ENCODE measurements at places on chromosomes 3 and 15. TPM values are rescaled to one million over a fixed set of nuclear protein-coding genes. Genes with fewer than 3 reads are reported as not detected.

DNA sequence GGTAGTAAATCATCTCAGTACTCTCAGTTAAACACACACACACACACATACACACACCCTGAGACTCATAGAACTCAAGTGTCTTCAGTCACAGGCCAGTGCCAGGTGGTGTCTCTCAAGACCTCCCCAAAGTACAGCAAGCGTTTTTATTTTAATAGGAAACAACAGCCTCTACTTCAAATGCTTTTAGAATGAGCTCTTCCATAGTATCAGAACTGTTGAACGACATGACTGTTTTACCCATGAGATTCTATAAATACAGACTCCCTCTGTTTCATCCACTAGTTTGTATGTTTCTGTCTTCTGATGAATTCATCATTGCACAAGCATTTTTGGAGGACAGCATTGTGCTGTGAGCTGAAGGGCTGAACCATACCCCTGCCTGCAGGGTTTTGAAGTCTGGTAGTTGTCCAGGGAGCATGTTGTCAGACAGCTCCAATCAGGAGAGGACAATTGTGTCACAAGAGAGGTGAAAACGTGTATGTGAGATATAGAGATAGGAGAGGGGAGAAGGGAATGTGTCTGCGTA is 201.0 kb upstream of the BCL6 start:
- no peaks in the 10 kb centered on the region for H3K4me1 ChIP-seq
- H3K36me3 ChIP-seq = no peaks in the 10 kb centered on the region
- DNase-seq = no peak
- H3K27ac ChIP-seq = no peak overlapping the region
- H3K27me3 ChIP-seq = no peaks in the 10 kb centered on the region
- H3K4me3 ChIP-seq = no peak overlapping the region

- DNase-seq = no peak
- H3K4me1 ChIP-seq = peaks cover 16% of the 10 kb centered on the region
- H3K4me3 ChIP-seq = no peak overlapping the region
- H3K27me3 ChIP-seq = no peaks in the 10 kb centered on the region
- H3K36me3 ChIP-seq = no peaks in the 10 kb centered on the region
- H3K27ac ChIP-seq = no peak overlapping the region
Measured at GRCh38 chr15:60970246-60971170, 258.6 kb downstream of the RORA start.

Gene ARF4
- 113 TPM for total RNA-seq

Gene GOLGA8J
- total RNA-seq = 0.54 TPM

Gene BCHE
- total RNA-seq = 52.9 TPM

- H3K36me3 ChIP-seq = no peaks in the 10 kb centered on the region
- H3K27me3 ChIP-seq = no peaks in the 10 kb centered on the region
- no peaks in the 10 kb centered on the region for H3K4me1 ChIP-seq
- no peak overlapping the region for H3K4me3 ChIP-seq
- no peak overlapping the region for H3K27ac ChIP-seq
- no peak for DNase-seq
Measured at GRCh38 chr3:171755015-171755589, 55.2 kb downstream of the PLD1 start.

DNA sequence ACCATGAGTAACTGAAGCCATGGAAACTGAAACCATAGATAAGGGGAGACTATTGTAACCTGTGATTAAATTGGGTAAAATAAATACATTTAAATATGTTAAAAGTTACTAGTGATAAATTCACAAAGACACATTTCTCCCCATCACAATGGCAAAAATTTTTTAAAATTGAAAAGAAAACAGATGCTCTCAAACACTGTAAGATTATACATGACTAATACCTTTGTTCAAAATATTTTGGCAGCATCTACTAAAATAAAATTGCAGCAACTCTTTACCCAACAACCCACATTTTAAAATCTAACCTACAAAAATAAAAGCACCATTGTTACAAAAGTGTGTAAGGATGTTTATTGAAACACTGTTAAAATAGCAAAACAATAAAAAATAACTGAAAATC is 93.3 kb downstream of the CLASP2 start:
- H3K4me3 ChIP-seq = no peak overlapping the region
- no peak for DNase-seq
- H3K27me3 ChIP-seq = no peaks in the 10 kb centered on the region
- peaks cover 5% of the 10 kb centered on the region for H3K36me3 ChIP-seq
- H3K4me1 ChIP-seq = no peaks in the 10 kb centered on the region

DNA sequence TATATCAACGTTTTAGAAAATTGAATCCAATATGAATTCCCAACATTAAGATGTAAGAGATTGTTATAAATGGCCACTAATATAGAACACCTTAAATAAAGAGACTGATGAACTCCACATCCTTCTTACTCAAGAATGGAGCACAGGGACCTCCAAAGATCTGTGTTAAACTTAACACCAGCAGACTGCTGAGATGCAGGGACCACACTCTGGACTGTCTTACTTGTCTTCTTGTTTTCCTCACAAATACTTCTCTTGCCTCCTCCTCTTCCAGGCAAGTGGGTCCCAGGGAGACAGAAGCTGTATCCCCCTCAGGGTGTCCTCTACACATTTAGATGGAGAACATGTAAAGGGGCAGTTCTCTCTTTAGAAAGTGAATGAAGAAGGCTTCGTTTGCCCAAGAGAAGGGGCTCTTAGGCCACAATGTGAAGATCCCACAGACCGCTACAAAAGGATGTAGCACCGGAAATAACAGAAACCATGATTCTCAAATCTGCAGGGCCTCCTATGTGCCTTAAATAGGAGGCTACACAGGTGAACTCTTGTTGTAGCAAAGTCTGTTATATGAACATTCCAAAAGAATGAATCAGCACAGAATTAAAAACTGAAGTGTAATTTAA is 52.2 kb downstream of the SATB1 start:
- no peak overlapping the region for H3K27ac ChIP-seq
- no peak for DNase-seq
- no peaks in the 10 kb centered on the region for H3K27me3 ChIP-seq
- H3K4me1 ChIP-seq = no peaks in the 10 kb centered on the region
- no peak overlapping the region for H3K4me3 ChIP-seq

DNA sequence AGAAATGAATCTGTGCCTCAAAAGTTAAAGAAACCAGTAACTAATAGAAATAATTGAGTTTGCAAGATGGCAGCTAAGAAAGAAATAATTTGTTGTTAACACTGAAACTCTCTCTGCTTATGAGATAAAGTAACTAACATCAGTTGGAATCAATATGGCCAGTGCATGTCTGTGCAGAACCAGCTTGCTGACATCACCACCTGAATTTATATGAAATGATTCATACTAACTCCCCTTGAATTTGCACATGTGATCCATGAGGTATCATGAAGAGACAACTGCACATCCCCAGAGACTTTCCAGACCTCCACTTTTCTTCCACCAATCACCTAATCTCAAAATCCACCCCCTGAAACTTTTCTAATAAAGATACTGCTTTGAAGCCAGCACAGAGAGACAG is 10.3 kb upstream of the SLC25A38 start:
- peaks cover 8% of the 10 kb centered on the region for H3K36me3 ChIP-seq
- no peak for DNase-seq
- H3K27ac ChIP-seq = no peak overlapping the region
- H3K27me3 ChIP-seq = peaks cover 17% of the 10 kb centered on the region
- peaks cover 9% of the 10 kb centered on the region for H3K4me1 ChIP-seq

DNA sequence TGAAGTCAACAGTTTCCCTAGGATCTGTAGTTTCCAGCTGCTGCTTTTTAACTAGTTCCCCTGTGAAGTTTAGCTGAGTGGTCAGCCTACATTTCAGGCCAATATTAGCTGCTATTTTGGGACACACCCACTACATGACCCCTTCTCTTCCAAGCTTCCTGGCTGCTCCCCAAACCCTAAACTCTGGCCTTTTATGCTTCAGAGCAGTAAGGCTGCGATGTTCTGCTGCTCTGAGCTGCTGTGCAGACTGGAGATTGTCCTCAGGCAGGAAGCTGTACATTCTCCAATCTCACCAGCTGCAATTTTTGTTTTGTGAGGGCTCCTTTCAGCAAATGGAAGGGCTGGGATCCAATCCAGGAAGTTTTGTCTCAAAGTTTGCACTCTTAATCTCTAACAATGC is 48.0 kb upstream of the WDR72 start:
- H3K27ac ChIP-seq = no peak overlapping the region
- H3K27me3 ChIP-seq = peaks cover 21% of the 10 kb centered on the region
- no peaks in the 10 kb centered on the region for H3K36me3 ChIP-seq
- DNase-seq = no peak
- no peaks in the 10 kb centered on the region for H3K4me1 ChIP-seq

GRCh38 chr3:182243625-182244024 is 531.9 kb downstream of the SOX2 start:
- peak overlapping the region; percentile 54 for H3K4me3 ChIP-seq
- H3K36me3 ChIP-seq = no peaks in the 10 kb centered on the region
- H3K27ac ChIP-seq = peak overlapping the region; percentile 57
- H3K27me3 ChIP-seq = no peaks in the 10 kb centered on the region
- H3K4me1 ChIP-seq = peaks cover 50% of the 10 kb centered on the region

DNA sequence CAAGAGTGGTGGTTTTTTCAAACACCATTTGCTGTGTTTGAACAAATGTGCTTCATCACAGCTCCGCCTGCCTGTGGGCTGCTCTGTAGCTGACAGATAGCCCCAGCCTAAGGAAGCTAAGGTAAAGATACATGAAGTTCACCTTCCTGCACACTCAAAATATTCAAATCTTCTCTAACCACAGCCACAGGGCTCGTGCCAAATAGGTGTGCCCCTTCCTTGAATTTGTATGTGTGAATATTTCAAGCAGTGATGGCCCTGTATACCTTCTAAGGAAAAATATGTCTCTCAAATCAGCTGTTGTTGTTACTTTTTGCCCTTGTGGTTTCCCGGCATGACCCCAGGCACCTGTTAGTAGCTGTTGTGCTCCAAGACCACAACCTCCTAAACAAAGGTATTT is 92.8 kb downstream of the CCNL1 start:
- peaks cover 4% of the 10 kb centered on the region for H3K27me3 ChIP-seq
- H3K36me3 ChIP-seq = no peaks in the 10 kb centered on the region
- H3K4me3 ChIP-seq = no peak overlapping the region
- H3K4me1 ChIP-seq = peaks cover 5% of the 10 kb centered on the region

DNA sequence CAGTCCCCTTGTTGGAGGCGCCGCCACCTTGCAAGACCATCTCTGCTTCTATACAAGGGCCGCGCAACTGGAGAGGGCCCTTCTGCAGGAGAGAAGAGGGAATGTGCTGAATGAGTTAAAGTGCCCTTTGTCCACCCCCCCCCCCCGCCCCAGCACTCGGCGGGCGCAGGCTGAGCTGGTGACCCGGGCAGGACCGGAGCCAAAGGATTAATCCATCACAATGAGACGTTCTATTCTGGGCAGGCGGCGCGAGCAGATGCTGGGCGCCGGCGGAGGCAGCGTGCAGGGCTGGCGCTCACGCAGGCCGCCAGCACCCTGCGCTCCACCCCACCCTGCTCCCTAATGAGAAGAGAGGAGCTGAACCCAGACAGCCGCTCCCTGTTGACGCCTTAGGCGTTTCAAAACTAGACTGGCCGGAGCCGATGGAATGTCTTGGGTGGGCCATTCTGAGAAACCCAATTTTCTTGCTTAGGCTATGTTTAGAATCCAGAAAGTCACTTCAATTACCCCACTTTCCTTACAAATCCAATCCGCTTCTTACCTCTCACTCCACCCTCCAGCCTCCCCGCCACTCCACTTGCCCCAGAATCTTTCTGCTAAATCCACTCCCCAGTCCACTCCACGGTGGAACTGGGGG is 32.9 kb downstream of the GJD2 start:
- H3K36me3 ChIP-seq = no peaks in the 10 kb centered on the region
- H3K27ac ChIP-seq = peak overlapping the region; percentile 16
- peak; percentile 48 for DNase-seq
- H3K4me3 ChIP-seq = peak overlapping the region; percentile 48
- H3K27me3 ChIP-seq = peaks cover 5% of the 10 kb centered on the region
- H3K4me1 ChIP-seq = peaks cover 35% of the 10 kb centered on the region

DNA sequence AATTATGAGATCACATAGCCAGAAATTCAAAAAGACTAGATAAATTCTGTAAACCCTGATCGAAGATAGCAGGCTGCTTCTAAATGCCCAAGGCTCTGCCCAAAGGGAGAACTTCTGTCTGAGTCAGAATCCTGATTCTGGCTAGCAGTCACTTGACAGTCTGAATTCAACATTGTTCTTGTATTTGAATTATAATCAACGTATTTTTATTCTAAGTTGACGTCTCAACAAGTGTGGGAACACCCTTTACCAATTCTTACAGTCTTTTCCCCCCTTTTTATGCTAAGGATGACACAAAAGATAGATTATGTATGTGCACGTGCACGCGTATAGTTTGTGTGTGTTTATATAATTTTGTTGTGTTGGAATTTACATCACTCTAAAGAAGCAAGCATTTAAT is 552.8 kb downstream of the NAALADL2 start:
- no peaks in the 10 kb centered on the region for H3K4me1 ChIP-seq
- no peak overlapping the region for H3K27ac ChIP-seq
- DNase-seq = no peak
- no peak overlapping the region for H3K4me3 ChIP-seq

GRCh38 chr3:23565041-23565775 is 240.5 kb upstream of the UBE2E1 start:
- peaks cover 18% of the 10 kb centered on the region for H3K4me1 ChIP-seq
- no peak overlapping the region for H3K27ac ChIP-seq
- no peaks in the 10 kb centered on the region for H3K27me3 ChIP-seq
- no peak overlapping the region for H3K4me3 ChIP-seq
- no peak for DNase-seq

GRCh38 chr3:37986479-37987314 is 3.9 kb upstream of the VILL start:
- no peaks in the 10 kb centered on the region for H3K4me1 ChIP-seq
- no peak for DNase-seq

DNA sequence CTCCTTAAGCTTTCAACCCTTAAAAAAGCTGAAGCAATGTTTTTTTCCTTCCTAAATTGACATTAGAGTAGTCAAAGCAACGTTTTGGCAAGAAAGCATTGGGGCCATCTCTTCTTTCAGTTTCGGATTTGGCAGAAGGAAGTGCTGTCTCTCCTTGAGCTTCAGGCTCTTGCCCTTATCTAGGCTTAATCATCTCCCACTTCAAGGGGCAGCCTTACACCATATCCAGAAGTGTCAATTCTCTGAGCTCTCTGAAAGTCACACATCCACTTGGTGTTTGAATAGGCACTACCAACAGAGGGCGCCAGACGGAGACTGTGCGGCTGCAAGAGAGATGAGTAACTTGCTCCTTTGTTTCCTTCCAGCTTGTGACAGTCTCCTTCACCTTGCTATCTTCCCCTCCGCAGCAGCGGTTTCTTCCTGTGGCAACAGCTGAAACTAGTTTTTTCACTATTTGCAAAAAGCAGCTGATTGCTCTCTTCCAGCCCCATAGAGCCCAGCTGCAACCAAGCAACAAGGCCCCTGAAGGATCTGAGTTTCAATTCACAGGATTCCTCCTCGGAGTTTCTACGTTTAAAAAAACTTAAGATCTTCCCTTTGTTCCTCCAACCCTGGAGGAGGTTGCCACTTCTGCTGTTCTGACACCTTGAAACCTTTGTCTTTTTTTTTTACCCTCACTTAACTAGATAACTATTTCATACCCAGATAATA is 147.0 kb upstream of the SLCO3A1 start:
- peaks cover 16% of the 10 kb centered on the region for H3K4me1 ChIP-seq
- H3K27ac ChIP-seq = peak overlapping the region; percentile 28
- H3K27me3 ChIP-seq = peaks cover 3% of the 10 kb centered on the region

Gene ATP13A5
- total RNA-seq = not detected

Gene EBLN2
- 7.8 TPM for total RNA-seq

Gene TICRR
- 44.9 TPM for total RNA-seq

Data from neural crest cell (in vitro differentiated cells).